Foreskin keratinocyte (primary cell): ENCODE measurements at places on chromosomes 4 and X. TPM values are rescaled to one million over a fixed set of nuclear protein-coding genes. Genes with fewer than 3 reads are reported as not detected.

- no peak for DNase-seq
Observed at GRCh38 chrX:47176101-47176740, 17.4 kb upstream of the UBA1 start.

CPLX1 gene
- total RNA-seq, result 0.07 and 0.10 TPM in 2 replicates

DNA sequence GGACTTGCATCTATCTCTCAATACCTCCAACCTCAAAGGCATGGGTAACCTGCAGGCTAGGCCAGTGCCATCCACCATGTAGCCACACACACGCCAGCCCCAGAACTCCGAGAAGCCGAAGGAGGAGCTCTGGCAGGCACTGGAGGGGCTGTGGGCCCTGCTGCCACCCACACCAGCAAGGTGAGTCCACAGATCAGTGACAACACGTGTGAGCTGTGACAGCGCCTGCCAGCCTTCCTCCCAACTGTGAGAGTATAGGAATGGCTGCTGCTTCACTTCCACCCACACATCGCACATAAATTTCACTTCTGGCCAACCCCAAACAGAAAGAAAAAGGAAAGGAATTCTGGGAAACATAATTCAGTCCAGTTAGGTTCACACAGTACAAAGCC is 422.6 kb downstream of the BCOR start:
- DNase-seq, result no peak

NXF2 gene
- total RNA-seq, result not detected in 2 replicates

RNF150 gene
- 0.07 TPM in 1 of 2 replicates, not detected in the other for total RNA-seq

DNA sequence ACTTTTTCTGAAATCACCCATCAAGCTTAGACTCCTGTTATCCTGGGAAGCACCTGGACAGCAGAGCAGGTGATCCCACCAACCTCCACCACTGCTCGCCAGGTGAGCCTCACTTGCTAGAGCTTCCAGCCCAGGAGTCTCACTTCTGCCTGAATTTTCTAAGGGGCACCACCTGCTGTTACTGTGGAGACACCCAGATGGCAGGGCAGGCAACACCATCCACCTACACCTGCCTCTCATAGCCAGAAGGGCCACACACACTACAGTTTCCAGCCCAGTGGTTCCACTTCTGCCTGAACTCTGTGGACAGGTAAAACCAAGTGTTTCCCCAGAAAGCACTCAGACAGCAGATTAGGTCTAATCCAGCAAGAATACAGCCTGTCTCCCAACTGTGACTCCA is 262.0 kb downstream of the ARAP2 start:
- no peak for DNase-seq

MSX1 gene
- 0.10 and 0.32 TPM in 2 replicates for total RNA-seq

- DNase-seq, result peak; percentile 74
Observed at GRCh38 chr4:98482847-98483806, 175.3 kb downstream of the TSPAN5 start.

- peak; percentile 49 for DNase-seq
Observed at GRCh38 chr4:112978691-112979472, 70.6 kb upstream of the ANK2 start.

DNA sequence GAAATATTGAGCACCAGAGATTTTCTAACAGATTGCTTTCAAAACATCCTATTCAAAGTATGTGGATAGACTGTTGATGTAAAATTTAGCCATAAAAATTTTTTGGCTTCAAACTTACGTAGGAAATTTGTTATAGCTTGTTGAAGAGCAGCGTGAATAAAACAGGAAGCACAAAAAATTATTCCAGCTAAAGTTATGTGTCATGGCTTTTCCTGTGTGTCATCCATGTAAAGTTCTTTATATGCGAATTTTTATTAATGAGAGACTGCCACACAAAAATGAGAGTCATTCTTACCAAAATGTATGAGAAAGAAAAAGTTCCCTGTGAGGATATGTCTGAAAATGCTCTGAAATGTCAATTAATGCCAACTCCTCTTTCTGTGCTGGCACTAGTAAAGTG is 19.5 kb downstream of the EPGN start:
- DNase-seq, result peak; percentile 67

- no peak for DNase-seq
Observed at GRCh38 chr4:26573389-26573794, 10.5 kb upstream of the TBC1D19 start.

DNA sequence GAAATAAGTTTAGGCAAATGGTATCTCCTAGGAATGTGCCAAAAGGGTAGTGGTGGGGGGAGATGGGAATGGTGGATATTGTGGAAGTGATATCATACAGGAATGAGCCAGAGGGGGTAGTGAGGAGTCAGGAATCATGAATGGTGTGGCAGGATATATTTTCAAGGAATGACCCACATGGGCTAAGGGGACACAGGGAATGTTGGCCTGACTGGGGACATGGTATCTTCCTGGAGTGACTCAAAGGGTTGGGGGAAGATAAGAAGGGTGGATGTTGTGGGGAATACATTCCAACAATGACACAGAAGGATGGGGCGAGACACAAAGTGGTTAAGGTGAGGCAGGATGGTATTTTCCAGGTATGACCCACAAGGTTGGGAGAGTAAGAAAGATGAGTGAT is 60.6 kb downstream of the MAOA start:
- DNase-seq, result peak; percentile 96

RBM46 gene
- 0.04 TPM in 1 of 2 replicates, not detected in the other for total RNA-seq

CCDC149 gene
- 3.3 and 3.8 TPM in 2 replicates for total RNA-seq

- no peak for DNase-seq
Observed at GRCh38 chr4:177810220-177810619, 368.0 kb upstream of the AGA start.

DAPP1 gene
- total RNA-seq, result 54.2 and 60.6 TPM in 2 replicates

GRCh38 chr4:165583341-165583740 is 204.5 kb downstream of the CPE start:
- DNase-seq, result no peak

F8A2 gene
- total RNA-seq, result not detected in 2 replicates

- no peak for DNase-seq
Observed at GRCh38 chrX:103554687-103555424, 30.5 kb upstream of the TCEAL4 start.

PPM1K gene
- total RNA-seq, result 11.1 and 11.3 TPM in 2 replicates

CXCL1 gene
- total RNA-seq, result 27.5 and 36.3 TPM in 2 replicates

GRCh38 chr4:7337196-7338058 is 97.3 kb downstream of the PSAPL1 start:
- DNase-seq, result no peak

GRCh38 chr4:85268188-85268587 is 206.8 kb upstream of the ARHGAP24 start:
- DNase-seq, result no peak

- no peak for DNase-seq
Observed at GRCh38 chr4:141705747-141706377, 69.5 kb downstream of the IL15 start.

DNA sequence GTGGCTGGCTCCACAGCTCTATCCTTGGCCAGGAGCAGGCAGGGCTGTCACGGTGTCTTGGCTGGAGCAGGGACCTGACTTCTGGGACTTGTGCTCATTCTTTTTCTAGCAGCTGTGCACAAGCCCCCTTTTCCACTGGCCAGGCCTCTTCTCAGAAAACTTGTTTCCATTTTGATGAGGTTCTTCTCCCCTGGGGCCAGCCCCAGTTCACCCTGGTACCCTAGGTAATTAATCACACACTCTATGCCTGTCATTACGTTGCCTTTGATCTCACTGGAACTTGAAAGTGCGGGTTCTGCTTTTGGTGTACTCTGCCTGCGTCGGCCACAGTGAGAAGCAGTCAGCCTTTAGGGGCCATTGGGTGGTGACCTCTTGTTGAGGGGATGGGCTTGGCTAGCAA is 26.6 kb downstream of the DRD5 start:
- no peak for DNase-seq

DNA sequence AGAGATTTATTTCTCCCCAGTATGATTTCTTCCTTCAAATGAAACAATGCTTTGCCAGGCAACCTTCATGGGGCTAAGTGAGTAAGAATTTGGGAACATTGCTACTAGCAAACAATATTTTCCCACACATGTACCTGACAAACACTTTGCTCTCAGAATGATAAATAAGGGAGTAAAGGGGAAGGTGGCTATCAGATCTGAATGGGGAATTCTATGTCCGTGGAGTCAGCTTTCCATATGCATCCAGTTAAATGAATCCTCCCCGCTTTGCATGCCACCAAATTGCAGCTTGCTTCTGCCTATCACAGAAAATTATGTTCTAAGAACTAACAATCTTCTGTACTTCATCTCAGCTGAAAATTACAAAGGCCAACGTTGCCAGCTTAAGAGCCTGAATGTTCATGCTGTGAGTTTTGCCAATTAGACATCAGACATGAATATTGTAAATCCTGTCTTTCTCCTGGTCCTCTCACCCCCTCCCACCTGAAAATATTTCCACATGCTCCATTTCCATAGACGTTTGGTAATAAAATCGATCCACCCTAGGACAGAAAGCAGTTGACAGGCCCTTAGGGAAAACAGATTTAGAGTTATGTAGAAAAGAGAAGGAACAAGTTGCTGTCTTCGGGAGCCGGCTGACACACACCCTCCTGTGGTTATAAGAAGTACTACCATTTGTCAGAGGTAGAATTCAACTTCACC is 6.3 kb downstream of the MEPE start:
- DNase-seq, result no peak

DNA sequence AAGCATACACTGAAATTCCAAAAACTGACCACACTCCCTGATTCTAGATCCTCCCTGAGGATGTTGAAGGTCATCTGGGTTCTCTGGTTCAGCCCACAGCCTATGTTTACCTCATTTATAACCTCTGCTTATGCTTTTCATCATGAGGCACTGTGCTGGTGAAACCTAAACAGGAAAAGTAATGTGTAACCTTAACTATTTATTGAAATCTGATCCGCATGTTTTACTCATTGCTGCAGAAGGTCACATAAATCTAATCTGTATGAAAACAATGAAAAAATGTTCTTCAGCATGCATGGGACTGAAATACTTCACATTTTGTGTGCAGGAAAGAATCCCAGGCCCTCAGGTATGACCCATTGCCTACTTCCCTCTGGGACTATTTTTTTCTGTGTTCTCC is 30.3 kb downstream of the UCHL1 start:
- no peak for DNase-seq

DNA sequence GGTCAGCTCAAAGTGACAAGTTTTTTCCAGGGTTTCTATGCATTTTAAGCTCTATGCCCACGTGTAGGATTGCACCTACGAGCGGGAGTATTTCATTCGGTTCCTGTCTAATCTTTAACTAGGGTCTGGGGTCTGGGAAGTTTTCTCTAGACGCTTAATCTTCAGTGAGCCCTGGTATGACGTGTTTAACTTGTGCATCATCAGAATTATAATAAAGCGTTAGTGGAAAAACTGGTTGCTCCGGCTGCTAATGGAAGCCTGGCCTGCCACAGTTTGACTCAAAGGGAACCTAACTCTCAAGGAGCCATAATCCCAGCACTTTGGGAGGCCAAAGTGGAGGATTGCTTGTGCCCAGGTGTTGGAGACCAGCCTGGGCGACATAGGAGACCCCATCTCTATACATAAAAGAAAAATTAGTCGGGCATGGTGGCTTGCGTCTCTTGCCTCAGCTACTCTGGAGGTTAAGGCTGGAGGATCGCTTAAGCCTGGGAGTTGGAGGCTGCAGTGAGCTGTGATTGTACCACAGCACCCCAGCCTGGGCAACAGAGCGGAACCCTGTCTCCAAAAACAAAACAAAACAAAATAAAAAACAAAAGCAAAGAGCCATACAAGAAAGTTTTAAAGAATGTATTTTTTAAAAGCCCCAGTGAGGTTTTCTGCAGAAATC is 30.2 kb downstream of the ARSD start:
- peak; percentile 35 for DNase-seq

S100P gene
- total RNA-seq, result 1.1 TPM in 1 of 2 replicates, not detected in the other

- DNase-seq, result no peak
Observed at GRCh38 chrX:17748684-17749083, 11.4 kb downstream of the SCML1 start.

MSMO1 gene
- total RNA-seq, result 421 and 453 TPM in 2 replicates

DNA sequence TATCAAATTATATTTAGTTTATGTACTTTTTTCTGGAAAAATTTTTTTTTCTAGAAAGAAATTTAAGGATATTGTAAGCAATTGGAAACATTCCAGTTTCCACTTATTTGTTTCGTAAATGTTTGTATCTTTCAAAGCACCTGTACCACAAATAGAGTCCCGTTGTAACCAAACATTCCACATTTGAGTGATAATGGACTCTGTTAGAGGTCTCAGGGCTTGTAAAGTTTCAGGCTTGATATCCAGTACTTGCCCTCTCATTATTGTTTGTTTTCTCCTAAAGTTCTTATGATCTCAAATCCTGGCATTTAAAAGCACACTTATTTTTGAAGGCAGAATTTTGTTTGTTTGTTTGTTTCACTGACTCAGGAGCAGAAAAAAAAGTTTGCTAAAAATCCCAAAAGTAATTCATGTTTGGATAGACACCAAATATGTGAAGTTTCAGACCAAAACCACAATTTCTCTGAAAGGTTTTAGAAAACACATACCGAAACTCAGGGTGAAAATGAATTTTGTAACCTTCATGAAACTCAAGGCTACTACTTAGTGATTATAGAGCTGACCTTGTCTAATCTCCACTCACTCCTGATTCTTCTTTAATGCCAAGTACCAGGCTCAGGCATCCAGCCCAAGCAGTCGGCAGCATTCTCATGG is 5.7 kb upstream of the TMEM192 start:
- no peak for DNase-seq

DNA sequence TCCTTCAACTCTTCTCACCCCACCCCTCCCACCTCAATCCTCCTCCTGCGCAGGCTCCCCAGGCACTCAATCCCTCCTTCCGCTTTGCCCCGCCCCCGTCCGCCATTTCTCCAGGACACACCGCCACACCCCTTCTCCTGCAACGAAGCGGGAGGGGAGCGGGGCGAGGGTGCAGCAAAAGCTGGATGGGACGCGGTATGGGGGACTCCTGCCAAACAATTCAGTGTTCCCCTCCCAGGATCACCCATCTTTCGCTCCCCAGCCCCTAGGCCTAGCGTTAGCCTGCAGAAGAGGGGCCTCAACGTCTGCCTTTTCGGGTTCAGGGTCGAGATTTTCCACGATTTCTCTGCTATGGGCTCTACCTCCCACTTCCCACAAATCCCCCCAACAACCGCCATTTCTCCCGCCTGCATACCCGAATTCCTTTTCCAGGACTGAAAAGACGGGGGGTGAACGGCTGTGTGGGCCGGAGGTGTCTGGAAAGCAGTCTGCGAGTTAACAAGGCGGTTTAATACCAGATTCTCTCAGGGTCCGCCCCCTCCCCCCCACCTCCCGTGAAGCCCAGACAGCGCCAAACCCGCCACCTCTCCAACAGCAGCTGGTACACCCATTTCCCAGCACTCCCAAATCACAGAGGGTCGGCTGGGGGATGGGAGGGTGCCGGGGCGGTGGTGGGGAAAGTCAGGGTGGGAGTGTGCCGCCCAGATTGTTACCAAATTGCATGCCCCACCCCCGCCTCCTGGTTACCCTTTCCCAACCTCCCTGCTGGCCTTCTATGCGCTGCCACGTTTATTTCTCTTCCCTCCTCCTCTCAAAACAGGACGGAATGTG is 774 bp downstream of the ARMCX2 start:
- no peak for DNase-seq

DNA sequence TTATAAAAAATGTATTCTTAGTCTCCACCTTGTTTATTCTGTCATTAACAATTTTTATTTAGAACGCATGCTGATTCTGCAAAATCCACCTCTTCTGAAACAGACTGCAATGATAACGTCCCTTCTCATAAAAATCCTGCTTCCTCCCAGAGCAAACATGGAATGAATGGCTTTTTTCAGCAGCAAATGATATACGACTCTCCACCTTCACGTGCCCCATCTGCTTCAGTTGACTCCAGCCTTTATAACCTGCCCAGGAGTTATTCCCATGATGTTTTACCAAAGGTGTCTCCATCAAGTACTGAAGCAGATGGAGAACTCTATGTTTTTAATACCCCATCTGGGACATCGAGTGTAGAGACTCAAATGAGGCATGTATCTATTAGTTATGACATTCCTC is 75.6 kb upstream of the SMARCA5 start:
- no peak for DNase-seq

SAGE1 gene
- not detected in 2 replicates for total RNA-seq

- DNase-seq, result no peak
Observed at GRCh38 chr4:122744229-122744628, 11.7 kb downstream of the BBS12 start.
